ENCODE measurements at places on chromosomes 1 and 21. TPM values are rescaled to one million over a fixed set of nuclear protein-coding genes. Genes with fewer than 3 reads are reported as not detected.

GRCh38 chr1:217620814-217621213 lies 10.1 kb downstream of the GPATCH2 start:
- DNase-seq: no peak

GRCh38 chr1:206631085-206631509 lies 4.2 kb upstream of the DYRK3 start:
- peak; percentile 58 for DNase-seq

DNA sequence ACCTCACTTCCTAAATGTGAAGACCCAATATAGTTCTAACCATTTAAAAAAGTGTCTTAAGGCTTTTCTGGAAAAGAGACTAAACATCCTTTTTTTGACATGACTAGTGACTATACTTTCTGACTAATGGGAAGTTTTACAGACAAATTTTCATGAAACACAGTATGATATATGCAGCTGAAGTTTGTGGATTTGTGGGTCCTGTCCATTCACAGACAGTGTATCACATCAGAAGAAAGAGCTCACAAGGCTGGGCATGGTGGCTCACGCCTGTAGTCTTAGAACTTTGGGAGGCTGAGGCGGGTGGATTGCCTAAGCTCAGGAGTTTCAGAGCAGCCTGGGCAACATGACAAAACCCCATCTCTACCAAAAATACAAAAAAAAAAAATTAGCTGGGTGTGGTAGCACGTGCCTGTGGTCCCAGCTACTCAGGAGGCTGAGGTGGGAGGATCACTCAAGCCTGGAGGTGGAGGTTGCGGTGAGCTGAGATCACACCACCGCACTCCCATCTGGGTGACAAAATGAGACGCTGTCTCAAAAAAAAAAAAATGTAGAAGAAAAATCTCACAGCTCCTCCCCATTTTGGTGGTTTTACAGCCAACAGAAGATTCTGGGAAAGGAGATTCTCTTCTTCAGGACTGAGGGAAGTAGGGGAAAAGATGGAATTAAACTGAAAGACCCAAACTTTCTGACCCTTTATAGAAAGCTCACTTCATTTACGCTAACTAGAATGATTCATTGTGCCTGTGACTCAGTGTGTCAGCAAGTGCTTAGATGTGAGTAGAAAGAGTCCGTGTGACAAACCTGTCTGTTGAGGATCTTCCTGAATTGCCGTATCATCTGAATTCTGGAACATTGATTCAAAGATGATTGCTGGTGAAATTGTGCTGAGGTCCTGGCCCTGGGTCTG lies 15.2 kb upstream of the YRDC start:
- DNase-seq: no peak

EVA1C gene
- total RNA-seq: 2.5 TPM

XCL1 gene
- not detected for total RNA-seq

CDA gene
- total RNA-seq: not detected

Data from glutamatergic neuron (in vitro differentiated cells).